ENCODE measurements at places on chromosomes 3 and 15.

GRCh38 chr15:72231066-72231832, at the start of gene PKM:
TSS of gene PKM (minus strand) at chr15:72231190. CDS start at chr15:72219097, 12,093 bp downstream.
- peak; percentile 98 for DNase-seq

DNA sequence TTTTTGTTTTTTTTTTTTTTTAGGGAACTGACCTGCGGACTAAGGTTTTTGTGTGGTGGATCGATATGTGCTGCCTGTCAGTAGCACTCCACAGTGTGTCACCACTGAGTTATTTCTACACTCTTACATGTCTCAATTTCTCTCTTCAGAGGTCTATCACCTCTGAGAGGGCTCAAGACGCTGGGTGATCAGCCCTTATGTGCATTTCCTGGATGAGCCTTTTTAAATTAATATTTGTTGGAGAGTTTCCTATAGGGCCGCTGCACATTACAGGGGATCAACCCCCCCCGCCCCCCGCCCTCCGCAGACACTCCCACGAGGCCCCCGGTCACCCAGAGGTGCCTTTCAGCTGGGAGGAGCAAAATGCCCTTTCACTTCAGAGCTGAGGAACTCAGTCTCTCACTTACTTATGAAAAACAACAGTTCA, 34.5 kb upstream of the AP4E1 start:
- no peak for DNase-seq

- DNase-seq: no peak
Measured at GRCh38 chr15:62975515-62975914, 67.0 kb upstream of the TPM1 start.

GRCh38 chr15:74127255-74127953, 3.0 kb upstream of the ISLR2 start:
- DNase-seq: peak; percentile 85

DNA sequence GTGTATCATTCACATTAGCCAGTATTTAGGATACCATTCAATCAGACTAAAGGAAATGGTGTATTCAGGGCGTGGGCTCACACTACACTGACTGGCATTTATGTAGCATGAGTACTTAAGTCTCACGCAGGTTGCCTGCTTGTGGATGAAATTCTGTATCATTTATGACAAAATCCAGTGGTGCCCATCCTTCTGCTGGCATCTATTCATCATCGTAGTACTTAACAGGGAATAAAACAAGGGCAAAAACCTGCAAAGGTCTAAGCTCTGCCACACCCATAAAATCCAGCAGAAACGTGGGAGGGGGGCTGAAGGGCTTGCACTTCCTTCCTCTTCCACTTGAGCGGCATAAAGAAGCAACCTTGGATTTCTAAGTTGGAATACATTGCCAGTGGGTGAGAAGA, 2.7 kb downstream of the GAP43 start:
- no peak for DNase-seq

DNA sequence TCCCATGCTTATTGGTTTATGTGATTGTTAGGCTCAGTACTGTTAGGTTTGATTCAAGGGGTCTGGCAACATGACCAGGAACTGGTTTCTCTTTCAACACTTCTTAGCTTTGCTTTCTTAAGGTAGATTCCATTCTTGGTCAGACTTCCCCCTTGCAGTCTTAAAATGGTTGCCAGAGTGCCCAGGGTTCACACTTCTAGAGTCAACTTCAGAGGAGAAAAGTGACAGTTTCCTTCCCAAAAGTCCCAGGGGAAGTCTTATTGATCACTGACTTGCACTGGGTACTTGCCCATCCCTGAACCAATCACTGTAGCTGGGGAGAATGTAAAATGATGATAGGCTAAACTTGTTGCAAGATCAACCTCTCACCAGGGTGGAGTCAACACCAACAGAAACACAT, 14.1 kb downstream of the MGLL start:
- DNase-seq: no peak

DNA sequence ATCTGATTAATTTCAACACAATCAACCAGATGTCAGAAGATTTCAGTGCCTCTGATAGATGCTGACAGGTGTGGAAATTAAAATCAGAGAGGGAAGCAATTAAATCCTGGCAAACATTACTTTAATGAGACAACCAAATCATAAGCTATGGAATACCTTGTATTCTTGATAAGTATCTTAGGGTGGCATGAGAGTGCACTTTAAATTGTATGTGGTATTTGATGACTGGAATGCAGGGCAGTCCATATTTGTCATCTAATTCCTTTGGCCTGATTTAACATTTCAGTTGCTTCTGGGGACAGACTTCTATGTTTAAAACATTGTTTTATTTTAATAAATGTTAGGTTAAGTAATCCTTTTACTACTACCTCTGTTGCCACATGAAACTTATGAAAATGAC, 184.1 kb downstream of the LPP start:
- no peak for DNase-seq

- DNase-seq: peak; percentile 48
Measured at GRCh38 chr3:191235331-191236314, 36.6 kb downstream of the OSTN start.

GRCh38 chr3:183911087-183911486, 26.4 kb upstream of the PARL start:
- no peak for DNase-seq

DNA sequence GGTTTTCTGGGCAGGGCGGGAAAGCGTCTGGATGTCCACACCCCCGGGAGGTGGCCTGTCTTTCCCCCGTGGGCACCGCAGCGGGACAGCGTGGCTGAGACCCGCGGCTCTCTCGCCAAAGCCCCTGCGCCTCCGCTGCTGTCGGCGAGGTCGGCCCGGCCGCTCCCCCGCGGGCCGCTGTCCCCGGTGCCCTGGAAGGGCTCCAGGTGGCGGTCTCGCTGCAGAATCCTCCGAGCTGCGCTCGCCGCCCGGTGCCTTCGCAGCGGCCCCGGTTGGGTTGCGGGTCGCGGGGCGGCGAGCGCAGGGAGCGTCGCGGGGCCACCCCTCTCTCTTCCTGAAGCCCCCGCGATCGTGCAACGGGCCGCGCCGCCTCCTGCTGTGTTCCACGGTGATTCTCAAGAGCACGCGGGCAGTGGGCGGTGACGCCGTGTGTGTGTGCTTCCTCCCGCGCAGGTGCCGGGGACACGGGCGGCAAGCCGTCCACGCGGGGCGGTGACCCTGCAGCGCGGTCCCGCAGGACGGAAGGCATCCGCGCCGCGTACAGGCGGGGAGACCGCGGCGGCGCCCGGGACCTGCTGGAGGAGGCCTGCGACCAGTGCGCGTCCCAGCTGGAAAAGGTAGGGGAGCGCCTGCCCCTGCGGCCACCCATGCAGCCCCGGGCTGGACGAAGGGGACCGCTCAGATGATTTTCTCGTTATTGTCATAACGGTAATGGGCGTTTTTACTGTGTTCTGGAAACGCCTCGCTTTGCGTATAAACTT, 54.4 kb downstream of the LRRK1 start:
- DNase-seq: no peak

DNA sequence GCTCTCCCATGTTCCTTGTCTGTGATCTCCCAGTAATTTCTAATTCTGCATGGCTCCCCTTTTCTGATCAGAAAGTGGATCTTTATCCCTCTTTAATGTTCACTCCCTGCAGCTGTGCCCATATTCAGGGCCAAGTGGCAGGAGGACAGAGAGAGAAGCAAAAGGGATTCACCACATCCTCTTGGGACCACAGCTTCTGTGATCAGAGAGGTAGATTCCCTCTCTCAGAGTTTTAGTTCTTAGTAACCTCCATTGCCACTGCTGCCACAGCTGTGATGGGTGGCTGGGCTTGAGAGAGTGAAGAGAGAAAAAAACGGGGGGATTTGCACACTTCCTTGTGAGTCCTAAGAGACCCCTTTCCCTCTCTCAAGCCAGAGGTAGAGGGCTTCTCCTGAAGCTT, 49.2 kb downstream of the GLCE start:
- no peak for DNase-seq
